Psoas muscle (tissue), 8 donors: ENCODE measurements at places on chromosomes 2 and 18. TPM values are rescaled to one million over a fixed set of nuclear protein-coding genes. Genes with fewer than 3 reads are reported as not detected.
A peak's percentile ranks its signal among the peaks of the same experiment; 100 is the strongest.

Gene ZNF516
- polyA plus RNA-seq = 8.1 TPM

Gene C2orf15
- not detected for polyA plus RNA-seq

DNA sequence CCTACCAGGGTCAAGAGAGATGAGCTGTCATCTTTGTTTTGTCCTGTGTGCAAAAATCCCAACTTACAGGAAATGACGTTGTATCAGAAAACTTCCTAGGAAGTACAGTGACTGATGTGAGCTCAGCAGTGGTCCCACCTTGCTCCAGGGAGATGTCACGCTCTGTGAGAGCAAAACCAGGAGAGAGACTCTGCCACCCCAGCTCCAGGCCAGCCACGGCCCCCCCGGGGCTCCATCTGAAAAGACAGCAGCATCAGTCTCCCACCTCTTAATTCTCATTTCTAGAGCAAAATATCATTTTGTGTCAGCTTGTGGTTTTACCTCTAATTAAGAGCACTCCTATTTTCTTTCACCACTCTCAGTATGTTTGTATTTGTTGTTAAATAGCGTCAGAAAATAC lies 57.5 kb downstream of the MYL12B start:
- no peak for DNase-seq

DNA sequence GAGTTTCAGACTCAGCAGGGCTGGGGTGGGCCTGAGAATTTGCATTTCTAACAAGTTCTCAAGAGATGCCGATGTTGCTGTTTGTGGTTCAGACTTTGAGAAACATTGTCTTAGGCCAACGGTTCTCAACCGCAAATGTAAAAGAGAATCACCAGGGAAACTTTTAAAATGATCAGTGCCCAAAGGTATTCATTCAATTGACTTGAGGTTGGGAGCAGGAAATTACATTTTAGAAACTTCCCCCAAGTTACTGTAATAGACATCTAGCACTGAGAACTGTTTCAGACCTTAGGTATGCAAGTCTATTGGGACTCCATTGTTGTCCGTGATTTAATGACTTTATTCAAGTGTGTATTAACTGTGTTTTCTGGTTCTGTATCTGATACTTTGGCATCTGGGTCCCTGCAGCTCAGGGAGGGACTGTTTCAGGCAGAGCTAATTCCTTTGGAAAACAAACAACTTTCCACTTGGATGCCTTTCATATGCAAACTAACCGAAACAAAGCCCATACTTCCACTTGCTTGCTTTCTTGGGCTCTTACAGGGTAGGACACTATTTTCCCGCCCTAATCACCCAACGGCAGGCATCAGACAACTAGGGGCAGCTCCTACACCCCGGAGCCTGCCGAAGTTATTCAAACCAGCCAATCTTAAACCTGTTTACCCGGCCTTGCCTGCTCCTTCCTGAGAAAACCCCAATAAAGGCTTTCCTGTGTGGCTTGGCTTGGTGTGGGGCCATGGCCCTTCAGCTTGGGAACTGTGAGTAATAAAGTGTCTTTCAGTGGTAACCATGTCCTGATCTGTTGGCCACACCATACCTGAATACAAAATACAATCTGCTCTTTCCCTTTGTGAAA lies 97.6 kb downstream of the POLE4 start:
- DNase-seq = no peak

- no peak for DNase-seq
These were observed 762.2 kb upstream of the HS6ST1 start for GRCh38 chr2:129080715-129081476.

- no peak for DNase-seq
These were observed 916 bp downstream of the TAF4B start for GRCh38 chr18:26227051-26227670.

DNA sequence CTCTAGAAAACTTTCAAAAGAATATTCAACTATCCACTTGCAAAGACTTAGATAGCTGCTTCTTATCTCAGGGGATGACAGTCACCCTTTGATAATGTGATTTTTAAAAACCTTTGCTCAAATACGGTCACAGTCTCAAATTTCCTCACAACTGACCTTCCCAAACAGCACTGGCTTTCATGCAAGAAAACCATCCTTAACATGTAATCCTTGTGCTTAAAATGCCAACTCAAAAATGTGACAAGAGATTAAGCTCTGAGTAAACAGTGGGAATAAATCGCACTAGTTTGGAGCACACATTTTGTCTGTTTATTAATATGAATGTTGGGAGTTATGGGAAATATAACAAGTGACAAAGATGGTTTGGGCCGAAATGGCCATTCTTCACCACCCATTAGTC lies 87.5 kb upstream of the CCBE1 start:
- no peak for DNase-seq

DNA sequence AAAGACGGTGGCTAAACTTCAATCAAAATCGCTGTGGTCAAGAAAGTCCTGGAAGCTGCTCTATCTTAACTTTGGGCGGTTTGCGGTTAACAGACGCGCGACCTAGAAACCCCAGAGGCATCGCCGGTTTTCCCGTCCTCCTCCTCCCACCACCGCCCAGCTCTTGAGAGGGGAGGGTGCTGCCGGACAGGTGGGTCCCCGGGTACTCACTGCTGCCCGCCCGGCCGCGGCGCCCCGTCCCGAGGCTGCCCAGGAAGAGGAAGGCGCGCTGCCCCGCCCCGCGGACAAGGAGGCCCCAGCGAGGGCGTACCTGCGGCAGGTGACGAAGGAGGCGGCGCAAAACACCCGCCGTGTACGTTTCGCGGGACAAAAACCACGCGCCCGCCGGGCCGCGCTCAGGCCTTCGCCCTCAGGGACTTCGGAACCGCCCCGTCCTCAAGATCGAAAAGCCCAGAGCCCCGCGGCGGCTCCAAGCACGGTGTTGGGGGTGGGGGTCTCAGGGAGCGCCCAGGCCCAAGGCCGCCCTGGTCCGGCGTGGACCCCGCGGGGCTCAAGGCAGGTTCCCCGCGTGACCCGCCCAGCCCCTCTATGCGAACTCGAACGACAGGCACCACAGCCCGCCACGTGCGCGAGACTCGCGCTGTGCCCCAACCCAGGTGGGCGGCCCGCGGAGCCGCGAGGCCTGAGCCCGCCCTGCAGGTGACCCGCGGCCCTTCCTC lies at the start of gene SH3YL1:
Gene SH3YL1 (minus strand): TSS at position 259 of the 719 bp plus-strand sequence. CDS start 48 bp downstream, at position 211.
- DNase-seq = peak; percentile 63

DNA sequence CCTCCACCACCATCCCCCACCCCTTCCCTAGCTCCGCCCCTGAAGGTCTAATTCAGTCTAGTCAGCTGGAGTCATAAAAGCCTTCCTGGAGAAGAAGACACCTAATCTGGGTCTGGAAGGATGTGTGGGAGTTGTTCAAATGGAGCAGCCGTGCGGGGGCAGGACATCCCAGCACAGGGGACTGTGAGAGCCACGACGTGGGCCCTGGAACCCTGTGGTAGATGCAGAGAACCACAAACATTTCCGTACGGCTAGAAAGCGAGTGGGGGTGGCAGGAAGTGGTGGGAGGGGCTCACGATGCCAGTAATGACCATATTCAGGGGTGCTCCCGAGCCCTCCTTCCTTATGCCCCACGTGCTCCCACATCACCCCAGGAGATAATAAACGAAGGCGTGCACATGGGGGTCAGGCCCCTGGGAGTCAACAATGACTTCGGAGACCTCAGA lies 20.9 kb upstream of the COL6A3 start:
- no peak for DNase-seq

- peak; percentile 73 for DNase-seq
These were observed 14.3 kb downstream of the IMPA2 start for GRCh38 chr18:11995445-11996189.
